ENCODE measurements at places on chromosomes 11 and 22.

DNA sequence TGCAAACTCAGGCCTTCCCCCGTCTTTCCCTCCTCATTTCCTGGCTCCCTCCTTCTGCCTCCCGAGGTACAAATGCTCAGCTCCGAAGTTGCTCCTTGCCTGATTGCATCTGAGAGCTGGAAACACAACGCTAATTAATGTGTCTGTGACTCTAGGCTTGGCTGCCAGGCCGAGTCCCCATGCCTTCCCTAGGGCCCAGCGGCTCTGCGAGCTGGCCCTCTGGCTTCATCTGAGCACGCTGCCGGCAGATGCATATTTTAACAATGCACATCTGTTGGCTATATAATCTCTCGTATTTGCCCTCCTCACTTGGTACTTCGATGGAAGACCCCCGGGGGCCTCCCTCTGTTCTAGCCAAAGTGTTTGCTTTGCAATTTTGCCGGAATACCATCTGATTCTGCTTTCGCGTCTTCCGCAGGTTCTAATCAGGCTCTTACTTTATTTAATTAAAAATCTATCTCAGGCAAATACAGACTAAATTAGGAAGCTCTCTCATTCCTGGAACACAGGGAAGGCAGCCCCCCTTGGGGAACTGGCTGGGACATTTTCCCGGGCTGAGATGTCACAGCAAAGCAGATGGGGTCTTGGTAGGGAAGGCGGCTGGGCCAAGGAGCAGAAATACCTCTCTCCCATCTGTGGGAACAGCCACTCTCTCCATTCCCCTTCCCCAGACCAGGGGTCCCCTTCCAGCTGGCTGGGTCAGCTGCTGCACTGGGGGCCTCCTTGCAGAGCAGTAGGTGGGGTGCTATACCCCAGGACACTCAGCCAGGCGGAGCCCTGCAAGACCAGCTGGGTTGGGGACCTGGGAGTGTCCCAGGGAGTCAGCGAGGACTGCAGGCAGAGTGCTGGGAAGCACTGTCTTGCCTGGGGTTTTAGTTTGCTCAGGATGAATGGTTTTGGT, 162.8 kb downstream of the ST3GAL4 start:
- H3K4me1 ChIP-seq, result no peaks in the 10 kb centered on the region
- H3K27me3 ChIP-seq, result peaks cover 6% of the 10 kb centered on the region
- H3K4me3 ChIP-seq, result no peak overlapping the region
- no peaks in the 10 kb centered on the region for H3K36me3 ChIP-seq

DNA sequence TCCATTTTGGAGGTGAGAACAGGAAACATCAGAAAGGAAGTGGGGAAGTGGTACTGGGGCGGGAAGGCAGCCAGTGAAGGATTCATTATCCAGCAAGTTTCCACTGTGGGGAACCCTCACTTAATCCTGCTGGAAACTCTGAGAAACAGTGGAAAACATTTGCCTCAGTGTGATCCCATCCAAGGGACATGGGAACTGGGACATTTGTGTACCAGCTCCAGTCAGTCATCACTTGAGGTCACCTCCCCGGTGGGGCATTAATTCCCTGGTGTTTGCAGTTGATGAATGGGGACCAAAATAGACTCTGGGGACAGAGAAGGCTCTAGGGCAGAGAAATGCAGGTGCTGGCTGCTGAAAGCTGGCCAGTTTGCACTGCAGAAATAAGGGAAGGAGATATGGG, 599.9 kb downstream of the BUD13 start:
- peaks cover 7% of the 10 kb centered on the region for H3K27me3 ChIP-seq
- H3K4me3 ChIP-seq, result no peak overlapping the region
- no peak for DNase-seq
- H3K4me1 ChIP-seq, result no peaks in the 10 kb centered on the region
- H3K36me3 ChIP-seq, result no peaks in the 10 kb centered on the region

DNA sequence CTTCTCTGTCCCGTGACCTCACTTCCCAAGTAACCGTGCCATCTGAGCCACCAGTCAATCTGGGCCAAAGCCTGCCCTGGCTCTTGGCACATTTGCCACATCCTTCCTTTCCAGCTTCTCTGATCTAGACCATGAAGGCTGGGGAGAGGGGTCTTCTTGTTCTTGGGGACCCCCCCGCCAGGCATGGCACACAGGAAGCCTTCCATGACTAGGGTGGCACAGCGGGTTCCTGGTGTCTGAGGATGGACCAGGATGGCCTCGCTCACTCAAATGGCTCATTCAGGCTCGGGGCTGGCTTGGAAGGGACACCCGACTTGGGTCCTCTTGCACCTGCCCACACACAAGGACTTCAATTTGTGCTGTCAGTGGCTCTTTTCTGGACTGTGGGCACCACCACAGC, 121.3 kb downstream of the BCR start:
- H3K27ac ChIP-seq, result no peak overlapping the region
- H3K4me3 ChIP-seq, result no peak overlapping the region
- no peak for DNase-seq
- H3K27me3 ChIP-seq, result no peaks in the 10 kb centered on the region
- peaks cover 6% of the 10 kb centered on the region for H3K36me3 ChIP-seq

DNA sequence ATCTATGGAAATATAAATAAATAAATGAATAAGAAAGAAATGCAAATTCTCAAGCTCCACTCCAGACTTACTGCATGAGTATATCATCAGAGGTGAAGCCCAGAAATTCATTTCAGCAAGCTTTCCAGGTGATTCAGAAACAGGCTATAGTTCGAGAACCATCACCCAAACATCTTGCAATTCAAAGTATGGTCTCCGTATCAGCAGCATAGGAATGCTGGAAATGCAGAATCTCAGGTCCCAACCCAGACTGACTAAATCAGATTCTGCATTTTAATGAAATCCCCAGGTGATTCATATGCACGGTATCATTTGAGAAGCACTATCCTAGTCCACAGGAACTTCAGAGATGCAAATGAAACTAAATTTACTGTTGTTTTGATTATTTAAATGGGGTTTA, 95.3 kb downstream of the SERGEF start:
- H3K4me3 ChIP-seq, result no peak overlapping the region
- no peak for DNase-seq
- H3K27me3 ChIP-seq, result no peaks in the 10 kb centered on the region
- H3K4me1 ChIP-seq, result peaks cover 6% of the 10 kb centered on the region
- no peak overlapping the region for H3K27ac ChIP-seq

DNA sequence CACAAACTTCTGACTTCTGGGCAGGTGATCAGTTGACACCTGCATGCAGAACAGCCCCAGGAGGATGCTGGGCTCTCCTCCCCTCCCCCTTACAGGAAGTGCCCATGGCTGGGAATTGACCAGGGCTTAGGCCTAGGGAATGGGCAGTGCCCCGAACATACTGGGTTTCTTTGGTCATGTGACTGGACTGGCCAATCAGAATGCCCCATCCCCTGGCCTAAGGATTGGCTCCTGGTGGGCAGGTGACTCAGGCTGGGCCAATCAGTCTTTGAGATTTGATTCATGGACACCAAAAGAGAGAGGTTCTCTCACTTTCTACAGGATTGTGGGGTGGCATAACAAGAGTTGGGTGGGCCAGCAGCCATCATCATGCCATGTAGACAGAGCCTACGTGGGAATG, 37.1 kb downstream of the MCM5 start:
- H3K4me3 ChIP-seq, result no peak overlapping the region
- no peak overlapping the region for H3K27ac ChIP-seq
- no peak for DNase-seq
- H3K36me3 ChIP-seq, result peaks cover 43% of the 10 kb centered on the region

- H3K27me3 ChIP-seq, result no peaks in the 10 kb centered on the region
- no peaks in the 10 kb centered on the region for H3K4me1 ChIP-seq
- no peak overlapping the region for H3K27ac ChIP-seq
- H3K4me3 ChIP-seq, result no peak overlapping the region
- no peak for DNase-seq
Observed at GRCh38 chr11:46741600-46742484, 22.8 kb downstream of the F2 start.

- H3K36me3 ChIP-seq, result no peaks in the 10 kb centered on the region
- no peak overlapping the region for H3K27ac ChIP-seq
- no peaks in the 10 kb centered on the region for H3K4me1 ChIP-seq
- no peak overlapping the region for H3K4me3 ChIP-seq
Observed at GRCh38 chr11:7449211-7449840, 36.0 kb upstream of the OLFML1 start.

Data from activated T-cell treated with anti-CD3 and anti-CD28 coated beads, Interleukin-2, amount 50 U/mL, for 72 hours (primary cell).